SJSA1 (cell line): ENCODE measurements at places on chromosomes 16 and 17. TPM values are rescaled to one million over a fixed set of nuclear protein-coding genes. Genes with fewer than 3 reads are reported as not detected.

RNF227 gene
- total RNA-seq = 0.42 TPM in 1 of 2 replicates, not detected in the other

PDE6G gene
- total RNA-seq = not detected in 2 replicates

P2RX1 gene
- total RNA-seq = 5.1 and 9.6 TPM in 2 replicates

ZCCHC14 gene
- total RNA-seq = 6.8 and 10.7 TPM in 2 replicates

TSNAXIP1 gene
- 0.03 and 1.00 TPM in 2 replicates for total RNA-seq

NEUROD2 gene
- not detected in 2 replicates for total RNA-seq

TNFSF12 gene
- 5.9 and 22.8 TPM in 2 replicates for total RNA-seq

SMIM5 gene
- 0.05 TPM in 1 of 2 replicates, not detected in the other for total RNA-seq

SLFN11 gene
- total RNA-seq = 13.9 and 29.1 TPM in 2 replicates

ACSM2A gene
- total RNA-seq = not detected in 2 replicates

MMD gene
- total RNA-seq = 46.9 and 51.2 TPM in 2 replicates

SCIMP gene
- total RNA-seq = not detected in 2 replicates
